ENCODE measurements at places on chromosomes 4 and X. TPM values are rescaled to one million over a fixed set of nuclear protein-coding genes. Genes with fewer than 3 reads are reported as not detected.

SSX4B gene
- not detected for total RNA-seq

SMIM31 gene
- total RNA-seq, result not detected

CLIC2 gene
- total RNA-seq, result 0.16 TPM

ZFP42 gene
- not detected for total RNA-seq

JCHAIN gene
- not detected for total RNA-seq

ARX gene
- not detected for total RNA-seq

COL4A5 gene
- not detected for total RNA-seq

ARHGEF38 gene
- not detected for total RNA-seq

ADGRG2 gene
- total RNA-seq, result not detected

USP17L20 gene
- not detected for total RNA-seq

RIPPLY1 gene
- total RNA-seq, result not detected

ARHGEF6 gene
- 99.0 TPM for total RNA-seq

GAGE12J gene
- not detected for total RNA-seq

MAGEA1 gene
- total RNA-seq, result not detected

PPARGC1A gene
- not detected for total RNA-seq

CDX4 gene
- total RNA-seq, result not detected

OTUD6A gene
- total RNA-seq, result not detected

TRPC3 gene
- total RNA-seq, result 0.50 TPM

GPRIN3 gene
- 40.8 TPM for total RNA-seq

OGT gene
- 252 TPM for total RNA-seq

VCX gene
- not detected for total RNA-seq

HPGD gene
- 19.5 TPM for total RNA-seq

BTK gene
- total RNA-seq, result not detected

SSX2B gene
- total RNA-seq, result not detected

GRIA2 gene
- not detected for total RNA-seq

RTL9 gene
- total RNA-seq, result not detected

RCHY1 gene
- 20.0 TPM for total RNA-seq

EDNRA gene
- total RNA-seq, result not detected

HAND2 gene
- not detected for total RNA-seq

FIP1L1 gene
- total RNA-seq, result 72.9 TPM

CCSER1 gene
- not detected for total RNA-seq

TKTL2 gene
- not detected for total RNA-seq

LDB2 gene
- total RNA-seq, result not detected

TENM3 gene
- total RNA-seq, result not detected

SLC9A7 gene
- total RNA-seq, result 3.3 TPM

All from activated CD8-positive, alpha-beta T cell treated with anti-CD3 and anti-CD28 coated beads, Interleukin-2, amount 10 ng/mL, durations not matched to agents 7 days and 5 days (primary cell).